ENCODE measurements at places on chromosomes 12 and 14. TPM values are rescaled to one million over a fixed set of nuclear protein-coding genes. Genes with fewer than 3 reads are reported as not detected.

DNA sequence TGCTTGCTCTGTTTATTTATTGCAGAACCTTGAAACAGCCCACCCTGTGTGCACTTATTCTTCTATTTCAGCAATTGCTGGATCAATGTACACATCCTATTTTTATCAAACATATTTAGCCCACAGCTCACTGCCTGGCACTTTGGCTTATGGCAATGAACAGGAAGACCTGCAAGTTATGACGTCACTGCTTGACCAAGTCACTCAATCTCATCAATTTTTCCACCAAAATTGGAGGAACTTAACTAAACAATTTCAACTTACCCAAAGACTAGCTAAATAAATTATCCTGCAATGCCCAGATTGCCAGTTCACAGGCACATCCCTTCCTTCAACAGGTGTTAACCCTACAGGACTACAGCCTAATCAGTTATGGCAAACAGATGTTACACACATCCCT, 89.3 kb downstream of the FSCB start:
- DNase-seq, result no peak

DNA sequence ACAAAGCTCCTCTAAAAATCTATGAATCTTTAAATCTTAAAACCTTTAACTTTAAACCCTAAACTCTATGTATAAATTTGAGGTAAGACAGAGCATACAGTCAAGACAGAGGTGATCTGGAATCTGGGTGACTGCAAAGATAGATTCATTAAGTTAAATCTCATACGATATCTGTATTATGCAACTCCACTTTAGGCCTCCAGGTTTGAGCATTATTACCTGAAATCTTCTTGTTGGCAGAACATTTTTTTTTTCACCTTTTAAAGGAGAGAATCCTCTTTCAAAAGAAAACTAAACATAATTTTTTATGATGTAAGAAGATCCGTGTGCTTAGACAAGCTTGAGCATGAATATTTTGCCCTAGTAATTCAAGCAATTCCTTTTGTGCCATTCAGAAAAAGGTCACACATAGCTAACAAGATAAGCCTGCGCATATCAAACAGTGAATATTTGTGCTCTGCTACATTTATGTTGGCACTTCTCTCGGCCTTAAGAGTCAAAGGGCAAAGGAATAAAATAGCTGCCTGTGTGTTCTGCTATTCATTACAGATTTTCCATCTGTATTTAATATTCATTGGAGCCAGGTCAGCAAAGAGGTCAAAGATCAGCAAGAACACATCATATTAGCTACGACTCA, 163.3 kb downstream of the TMTC3 start:
- no peak for DNase-seq

DNA sequence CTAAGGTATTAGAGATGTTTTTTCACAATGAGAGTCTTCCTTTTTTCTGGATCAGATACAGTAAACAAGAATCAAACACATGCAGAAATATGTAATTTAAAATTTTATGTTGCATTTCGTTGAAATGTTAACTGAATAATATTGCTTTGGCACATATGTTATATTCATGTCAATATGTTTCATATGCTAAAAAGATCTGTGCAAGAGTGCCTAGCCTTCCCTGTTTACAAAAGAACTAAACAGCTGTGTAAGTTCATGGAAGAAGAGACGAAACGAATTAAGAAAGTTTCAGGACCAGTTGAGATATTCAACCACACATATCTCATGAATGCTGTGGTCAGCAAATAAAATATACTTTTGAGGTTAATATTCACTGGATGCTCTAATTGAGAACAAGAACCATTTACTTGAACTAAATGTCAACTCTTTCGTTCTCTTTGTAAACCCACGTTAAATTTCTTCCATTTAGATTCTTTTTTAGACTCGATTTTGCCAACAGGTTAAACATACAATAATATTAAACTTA, 289.5 kb downstream of the FOXG1 start:
- DNase-seq, result no peak

DNA sequence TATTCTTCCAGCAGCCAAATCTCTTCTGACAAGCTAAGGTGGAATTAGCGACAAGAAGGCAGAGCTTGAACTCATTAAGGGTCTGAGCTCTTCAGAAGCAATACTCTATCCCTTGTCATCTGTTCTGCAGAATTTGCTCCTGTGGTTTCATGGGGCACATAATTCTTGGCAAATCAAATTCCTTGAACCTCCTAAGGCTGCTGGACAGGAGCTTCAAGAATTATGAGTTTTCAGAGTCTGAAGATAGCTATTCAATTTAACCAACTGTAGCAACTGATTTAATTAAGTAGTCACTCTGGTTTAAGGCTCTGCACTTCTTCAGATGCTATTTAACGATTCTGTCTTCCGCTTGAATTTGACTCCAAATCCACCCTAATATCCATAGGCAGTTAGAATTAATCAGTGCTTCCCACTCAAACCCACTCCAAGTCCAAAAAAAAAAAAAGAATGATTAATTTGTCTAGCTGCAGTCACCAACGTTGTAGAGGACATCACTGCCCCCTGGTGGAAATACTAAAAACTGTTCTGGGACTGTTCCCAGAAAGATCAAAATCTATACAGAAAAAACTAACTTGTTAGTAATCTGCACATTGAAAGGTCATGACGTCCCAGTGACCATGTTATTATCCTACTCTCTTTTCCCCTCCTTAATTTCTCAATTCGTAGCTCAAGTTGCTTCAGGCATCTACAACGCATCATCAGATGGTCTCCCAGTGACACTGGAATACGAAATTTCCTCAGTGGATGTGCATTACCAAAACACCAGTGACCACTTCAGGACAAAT, 169.9 kb downstream of the KIF21A start:
- DNase-seq, result peak; percentile 13

DNA sequence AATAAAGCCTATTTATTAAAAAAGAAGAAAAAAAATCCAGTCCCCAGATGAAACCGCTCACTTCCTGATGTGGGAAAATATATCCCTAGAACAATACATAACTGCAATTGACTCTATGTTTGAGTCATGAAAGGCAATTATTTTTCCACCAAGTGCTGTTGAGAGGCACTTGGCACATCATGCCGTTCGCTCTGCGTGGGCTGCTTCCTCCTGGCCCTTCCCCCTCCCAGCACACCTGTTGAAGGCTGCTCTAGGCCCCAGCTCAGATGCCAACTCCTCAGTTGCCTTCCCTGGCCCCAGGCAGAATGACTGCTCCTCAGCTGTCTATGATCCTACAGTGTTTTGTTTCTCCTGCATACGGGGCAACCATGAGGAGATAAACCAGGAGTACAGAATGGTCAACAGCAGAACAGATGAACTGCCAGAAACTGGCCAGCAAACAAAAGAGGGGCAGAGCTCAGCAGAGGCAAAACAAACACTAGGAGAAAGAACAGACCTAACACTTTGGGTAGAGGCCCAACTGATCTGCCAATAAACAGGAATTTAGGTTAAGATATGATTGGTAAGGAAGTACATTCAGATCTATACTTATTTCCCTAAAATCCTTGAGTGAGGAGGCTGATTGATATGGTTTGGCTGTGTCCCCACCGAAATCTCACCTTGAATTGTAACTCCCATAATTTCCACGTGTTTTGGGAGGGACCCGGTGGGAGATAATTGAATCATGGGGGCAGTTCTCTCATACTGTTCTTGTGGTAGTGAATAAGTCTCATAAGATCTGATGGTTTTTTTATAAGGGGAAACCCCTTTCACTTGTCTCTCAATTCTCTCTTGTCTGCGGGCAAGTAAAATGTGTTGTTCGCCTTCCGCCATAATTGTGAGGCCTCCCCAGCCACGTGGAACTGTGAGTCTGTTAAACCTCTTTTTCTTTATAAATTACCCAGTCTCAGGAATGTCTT, 58.6 kb downstream of the SLC38A1 start:
- DNase-seq, result no peak

GMFB gene
- 258 TPM for total RNA-seq

CARMIL3 gene
- 18.8 TPM for total RNA-seq

Measured in frontal cortex (tissue), 4 donors.